ENCODE measurements at places on chromosomes 1 and 21.

DNA sequence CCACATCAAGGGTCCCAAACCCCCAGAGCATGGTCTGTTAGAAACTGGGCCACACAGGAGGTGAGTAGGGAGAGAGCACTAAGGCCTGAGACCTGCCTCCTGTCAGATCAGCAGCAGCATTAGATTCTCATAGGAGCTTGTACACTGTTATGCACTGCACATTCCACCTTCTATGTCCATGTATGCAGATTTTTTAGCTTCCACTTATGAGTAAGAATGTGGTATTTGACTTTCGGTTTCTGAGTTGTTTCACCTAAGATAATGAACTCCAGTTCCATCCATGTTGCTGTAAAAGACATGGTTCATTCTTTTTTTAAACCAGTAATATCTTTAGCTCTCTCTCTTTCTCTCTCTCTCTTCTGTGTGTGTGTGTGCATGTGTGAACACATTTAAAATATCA lies 663 bp upstream of the GBP6 start:
- no peak for DNase-seq

DNA sequence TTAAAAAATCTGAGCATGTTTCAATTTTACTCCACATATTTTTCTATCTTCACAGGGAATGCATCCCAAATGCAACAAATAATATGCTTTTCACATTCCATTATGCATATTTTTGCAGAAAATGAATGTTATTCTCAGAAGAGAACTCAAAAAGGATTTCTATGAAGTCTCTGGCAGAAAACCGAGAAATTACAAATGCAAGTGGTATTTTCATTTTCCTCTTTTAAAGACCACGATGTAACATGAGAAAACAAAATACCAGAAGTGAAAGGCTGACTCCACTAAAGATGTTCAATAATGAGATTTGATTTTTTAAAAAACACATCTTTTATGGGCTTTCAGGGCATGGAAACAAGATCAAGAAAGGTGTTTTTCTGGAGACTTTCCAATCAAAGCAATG lies 5.0 kb upstream of the PDC start:
- no peak for DNase-seq

DNA sequence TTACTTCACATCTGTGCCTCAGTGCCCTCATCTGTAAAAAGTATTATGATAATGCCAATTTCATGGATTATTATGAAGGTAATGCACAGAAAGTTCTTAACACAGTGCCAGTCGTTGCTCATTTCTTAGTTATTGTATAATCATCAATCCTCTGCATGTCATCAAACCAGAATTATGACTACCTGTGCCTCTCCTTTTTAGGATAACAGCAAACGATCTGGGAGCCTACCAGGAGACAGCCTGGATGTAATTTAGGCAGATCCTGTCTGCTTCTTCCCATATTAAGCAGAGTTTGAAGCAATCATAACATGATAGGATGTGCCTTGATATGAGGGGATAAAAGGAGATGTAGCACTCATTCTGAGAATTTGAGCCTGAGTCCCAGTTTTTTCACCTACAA lies 177.4 kb upstream of the DPT start:
- no peak for DNase-seq

DNA sequence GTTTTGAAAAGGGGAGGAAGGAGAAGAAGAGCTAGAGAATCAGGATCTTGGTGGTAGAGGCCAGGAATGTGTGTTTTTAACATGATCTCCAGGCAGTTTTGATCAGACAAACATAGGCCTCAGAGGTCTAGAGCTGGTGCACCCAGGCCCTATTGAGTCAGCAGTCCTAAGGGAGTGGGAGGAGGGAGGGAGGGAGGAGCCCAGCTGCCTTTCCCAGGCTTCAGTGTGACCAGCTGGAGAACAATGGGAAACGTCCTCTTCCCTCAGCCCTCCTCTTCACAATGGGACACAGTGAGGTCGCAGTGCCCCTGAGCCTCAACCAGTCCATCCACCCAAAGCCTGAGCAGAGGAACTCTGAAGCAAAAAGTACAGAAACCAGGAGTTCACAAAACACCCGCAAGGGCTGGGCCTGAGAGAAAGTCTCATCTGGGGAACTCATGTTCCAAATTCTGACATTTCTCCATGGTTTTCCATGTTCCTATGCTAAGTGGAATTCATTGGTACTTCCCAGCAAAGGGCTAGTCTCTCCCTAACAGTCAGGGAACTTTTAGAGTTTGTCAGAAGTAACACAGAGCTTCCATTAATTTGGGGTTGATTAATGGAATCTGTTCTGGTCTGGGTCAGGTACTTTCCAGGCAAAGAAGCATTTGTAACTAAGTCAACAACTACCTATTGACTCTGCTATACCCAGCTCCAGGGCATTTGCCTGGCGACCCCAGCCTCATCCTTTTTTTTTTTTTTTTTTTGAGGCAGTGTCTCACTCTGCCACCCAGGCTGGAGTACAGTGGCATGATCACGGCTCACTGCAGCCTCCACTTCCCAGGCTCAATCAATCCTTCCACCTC lies 37.5 kb downstream of the ELAPOR1 start:
- peak; percentile 16 for DNase-seq

DNA sequence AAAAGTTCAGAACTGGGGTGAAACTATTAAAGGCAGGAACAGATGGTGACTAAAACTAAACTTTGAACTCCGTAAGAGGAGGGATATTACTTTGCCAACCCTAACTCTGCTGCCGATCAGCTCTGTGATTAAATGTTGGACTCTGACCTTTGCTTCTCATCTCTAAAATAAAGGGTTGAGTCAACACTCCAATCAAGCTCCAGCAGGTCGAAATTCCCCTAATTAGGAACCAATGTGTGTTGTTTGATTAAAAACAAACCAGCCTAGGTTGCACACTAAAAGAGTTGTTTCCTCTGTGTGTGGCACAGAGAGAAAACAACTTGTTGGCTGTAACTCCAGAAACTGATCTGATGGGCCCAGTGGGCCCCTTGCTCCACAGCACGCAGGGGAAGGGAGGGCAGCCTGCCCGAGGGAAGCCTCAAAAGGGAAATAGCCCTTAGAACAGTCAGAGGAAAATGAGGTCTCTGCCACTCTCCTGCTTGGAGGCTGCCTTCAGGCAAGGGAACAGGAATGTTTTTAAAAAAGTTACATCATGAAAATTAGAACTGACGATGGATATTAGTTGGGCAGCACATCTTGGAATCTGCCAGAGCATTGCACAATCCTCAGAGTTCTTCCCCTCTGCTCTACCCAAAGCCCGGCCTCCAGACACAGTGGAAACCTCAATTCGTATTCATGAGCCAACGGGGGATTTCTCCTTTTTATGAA lies 69.3 kb downstream of the KCTD3 start:
- no peak for DNase-seq

DNA sequence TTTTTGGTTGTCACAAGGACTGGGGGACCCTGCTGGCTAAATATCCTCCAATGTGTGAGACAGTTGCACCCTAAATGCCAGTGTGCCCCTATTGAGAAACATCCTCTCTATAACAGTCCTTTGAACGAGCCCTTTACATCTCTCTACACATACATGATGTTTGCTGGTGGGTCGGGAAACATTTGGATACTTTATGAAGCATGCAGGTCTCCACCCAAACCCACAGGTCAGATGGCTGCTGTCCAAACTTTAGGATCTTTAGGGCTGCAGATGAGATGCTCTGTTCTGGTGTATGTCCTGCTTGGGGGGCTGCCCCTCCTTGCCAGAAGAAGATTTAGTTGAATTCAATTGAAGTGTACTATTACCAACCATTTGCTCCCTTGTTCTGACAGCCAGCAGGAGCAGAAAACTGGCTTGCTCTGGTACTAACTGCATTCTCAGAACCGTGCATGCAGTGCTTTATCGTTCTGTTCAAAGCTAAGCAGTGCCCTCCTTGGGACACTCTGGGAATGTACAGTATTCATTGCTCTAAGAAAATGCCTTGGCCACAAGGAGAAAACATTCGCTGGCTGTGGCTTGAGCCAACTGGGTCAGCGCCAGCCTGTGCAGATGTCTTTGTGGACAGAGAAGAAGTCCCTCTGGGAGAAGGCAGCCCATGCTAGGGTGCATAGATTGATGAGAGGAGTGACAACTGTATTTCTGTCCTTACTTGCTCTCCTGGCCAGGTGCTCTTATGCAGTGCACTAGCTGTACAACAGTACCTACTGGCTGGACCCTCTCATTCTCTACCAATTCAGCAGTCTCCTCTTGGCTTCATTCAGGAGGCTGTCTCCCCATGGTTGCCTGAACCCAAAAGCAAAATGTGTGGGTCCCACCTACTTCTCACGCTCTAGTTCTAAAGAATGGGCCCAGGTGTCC lies 61.4 kb upstream of the DIRAS3 start:
- DNase-seq = no peak

DNA sequence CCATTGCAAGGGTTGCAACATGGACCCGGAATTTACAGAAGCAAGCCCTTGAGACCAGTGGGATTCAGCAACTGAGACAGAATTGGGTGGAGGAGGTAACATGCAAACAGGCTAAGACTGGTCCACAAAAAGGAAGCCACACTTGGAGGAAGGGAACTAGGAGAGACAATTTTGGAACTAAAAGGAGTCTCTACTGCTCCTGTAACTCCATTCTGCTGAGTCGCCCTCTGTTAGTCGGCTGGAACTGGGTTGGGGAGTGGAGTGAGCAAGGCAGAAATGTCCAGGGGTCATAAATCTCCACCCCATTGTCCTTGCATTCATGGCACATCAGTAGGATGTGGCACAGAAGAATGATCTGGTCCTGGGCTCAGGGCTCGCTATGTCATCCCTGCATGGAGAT lies 5.1 kb downstream of the LAMB3 start:
- no peak for DNase-seq

DNA sequence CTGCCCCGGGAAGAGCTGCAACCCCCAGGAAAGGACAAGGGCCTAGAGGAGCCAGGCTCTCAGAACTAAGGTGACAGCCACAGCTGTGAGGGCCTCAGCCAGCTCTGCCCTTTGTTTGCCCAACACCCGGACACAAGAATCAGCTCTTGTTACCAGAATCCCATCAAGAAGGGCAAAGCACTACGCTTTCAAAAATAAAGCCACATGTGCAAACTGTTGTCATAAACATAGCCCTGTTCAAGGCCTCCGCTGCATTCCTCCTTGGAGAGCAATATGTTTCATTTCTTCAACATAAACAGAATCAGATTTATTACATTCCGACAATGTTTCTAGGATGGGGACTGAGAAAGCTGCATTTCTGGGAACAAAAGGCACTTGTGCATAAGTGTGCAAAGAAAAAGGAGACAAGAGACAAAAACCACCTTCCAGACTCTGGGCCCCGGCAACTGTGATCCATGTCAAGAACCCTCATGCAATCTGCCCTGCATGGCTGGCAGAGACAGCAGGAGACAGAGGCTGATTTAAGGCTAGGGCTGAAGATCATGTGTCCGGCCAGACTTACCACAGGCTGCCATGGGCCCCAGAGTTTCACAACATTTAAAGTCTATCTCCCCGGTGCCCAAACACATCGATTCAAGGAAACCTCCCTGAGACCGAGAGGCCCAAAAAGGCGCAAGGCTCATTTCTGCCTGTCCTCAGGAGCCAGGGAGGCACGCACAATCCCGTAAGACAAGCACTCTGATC lies 71.0 kb downstream of the SSBP3 start:
- DNase-seq = no peak

- no peak for DNase-seq
These were observed 1.9 kb downstream of the RGS18 start for GRCh38 chr1:192160196-192160595.

- DNase-seq = no peak
These were observed 12.5 kb upstream of the PTPN14 start for GRCh38 chr1:214563881-214564280.

- DNase-seq = no peak
These were observed 1.1 kb upstream of the ARHGAP30 start for GRCh38 chr1:161070761-161071160.

GRCh38 chr1:186568221-186568620 lies 107.3 kb upstream of the PDC start:
- no peak for DNase-seq

GRCh38 chr1:89725011-89725370 lies 92.1 kb downstream of the LRRC8C start:
- DNase-seq = no peak

DNA sequence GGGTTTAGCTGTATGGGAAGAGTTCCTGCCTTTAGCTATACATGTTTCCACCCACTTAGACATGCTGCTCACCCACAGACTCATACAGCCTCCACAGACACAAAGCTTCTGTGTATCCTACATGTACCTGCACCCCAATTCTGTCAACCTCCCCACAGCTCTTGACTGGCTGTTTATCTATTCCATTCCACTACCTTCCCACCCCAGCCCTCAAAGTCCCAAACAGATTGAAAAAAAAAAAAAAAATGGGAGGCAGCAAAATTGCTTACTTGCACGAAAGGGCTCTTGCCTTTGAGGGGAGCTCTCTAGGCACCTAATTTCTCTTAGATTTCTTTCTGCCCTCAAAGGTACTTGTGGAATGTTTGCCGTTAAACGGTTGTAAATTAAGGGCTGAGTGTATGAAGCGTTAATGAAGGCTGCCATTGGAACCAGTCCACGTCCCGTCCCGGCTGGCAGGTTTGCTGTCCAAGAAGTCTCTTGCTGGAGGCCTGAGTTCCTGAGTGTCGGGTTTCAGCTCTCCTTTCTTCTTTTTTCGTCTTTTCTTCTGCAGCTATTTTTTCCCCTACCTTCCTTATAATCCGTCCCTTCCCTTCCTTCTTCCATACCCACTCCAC lies 43.6 kb downstream of the PBX1 start:
- DNase-seq = no peak

DNA sequence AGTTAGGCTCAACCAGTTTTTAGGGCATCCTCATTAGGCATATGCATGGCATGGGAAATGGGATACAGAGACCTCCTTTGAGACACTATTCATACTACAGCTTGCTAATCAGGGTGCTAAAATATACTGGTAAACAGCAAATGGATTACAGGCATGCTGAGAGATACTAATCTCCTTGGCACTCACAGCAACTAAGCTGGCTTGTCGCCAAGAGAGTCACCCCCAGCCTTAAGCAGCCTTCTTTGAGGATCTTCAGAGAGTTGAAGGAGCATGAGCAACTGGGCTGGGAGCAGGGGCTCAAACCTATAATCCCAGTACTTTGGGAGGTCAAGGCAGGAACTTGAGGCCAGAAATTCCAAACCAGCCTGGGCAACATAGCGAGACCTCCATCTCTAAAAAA lies 120.1 kb upstream of the NR5A2 start:
- no peak for DNase-seq

GRCh38 chr1:236568285-236568894 lies 35.9 kb downstream of the HEATR1 start:
- DNase-seq = no peak

DNA sequence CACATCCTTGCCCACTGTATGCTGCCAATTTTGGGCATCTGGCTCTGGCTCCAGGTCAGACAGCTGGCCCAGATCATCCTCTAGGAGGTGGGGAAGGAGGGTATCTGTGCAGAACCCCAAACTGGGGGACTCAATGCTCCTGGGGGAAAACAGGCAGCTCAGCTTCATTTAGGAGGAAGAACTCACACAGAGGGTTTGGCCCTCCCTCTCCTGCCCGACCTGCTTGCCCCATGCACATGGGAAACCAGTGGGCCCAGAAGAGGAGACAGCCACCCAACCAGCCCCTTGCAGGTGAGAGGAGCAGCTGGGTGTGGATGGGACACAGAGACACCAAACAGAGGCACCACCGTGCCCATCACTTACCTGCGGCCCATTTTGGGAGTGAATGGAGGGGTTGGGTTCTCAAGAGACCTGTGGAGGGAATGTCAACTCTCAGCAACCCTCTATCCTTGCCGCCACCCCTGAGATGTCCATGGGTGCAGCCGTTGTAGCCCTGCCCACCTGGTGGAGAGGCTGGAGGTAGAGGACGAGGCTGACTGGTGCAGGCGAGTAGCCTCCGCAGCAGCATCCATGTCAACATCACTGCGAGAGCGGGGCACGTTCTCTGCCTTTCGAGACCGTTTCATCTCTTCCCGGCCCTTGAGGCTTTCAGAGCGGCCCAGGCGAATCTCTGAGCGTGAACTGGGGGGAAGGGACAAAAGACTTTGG lies 27.5 kb downstream of the LRRC71 start:
- no peak for DNase-seq

- no peak for DNase-seq
These were observed 185.0 kb downstream of the TGFBR3 start for GRCh38 chr1:91700771-91701471.
